T-helper 17 cell (primary cell): ENCODE measurements at places on chromosomes 1 and 21.

GRCh38 chr1:26102526-26102925, 9.1 kb upstream of the PDIK1L start:
- DNase-seq, result no peak

DNA sequence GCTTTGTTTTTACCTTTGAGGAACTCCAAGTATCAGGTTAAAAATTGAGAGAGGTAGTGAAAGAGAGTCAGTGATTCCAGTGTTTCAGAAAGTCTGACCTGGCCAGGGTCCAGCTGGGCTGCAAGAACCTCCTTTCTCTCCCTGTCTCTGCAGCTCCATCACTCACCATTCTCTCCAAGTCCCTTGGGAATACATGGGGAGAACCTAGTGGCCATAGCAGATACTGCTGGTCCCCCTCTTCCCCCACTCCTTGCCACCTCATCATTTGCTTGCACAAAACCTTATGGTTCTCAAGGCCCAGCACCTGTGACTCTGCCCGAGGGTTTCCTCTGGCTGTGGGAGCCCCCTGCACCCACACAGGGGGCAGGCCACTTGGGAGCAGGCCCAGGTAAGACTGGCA, 279.5 kb downstream of the KIF26B start:
- no peak for DNase-seq

DNA sequence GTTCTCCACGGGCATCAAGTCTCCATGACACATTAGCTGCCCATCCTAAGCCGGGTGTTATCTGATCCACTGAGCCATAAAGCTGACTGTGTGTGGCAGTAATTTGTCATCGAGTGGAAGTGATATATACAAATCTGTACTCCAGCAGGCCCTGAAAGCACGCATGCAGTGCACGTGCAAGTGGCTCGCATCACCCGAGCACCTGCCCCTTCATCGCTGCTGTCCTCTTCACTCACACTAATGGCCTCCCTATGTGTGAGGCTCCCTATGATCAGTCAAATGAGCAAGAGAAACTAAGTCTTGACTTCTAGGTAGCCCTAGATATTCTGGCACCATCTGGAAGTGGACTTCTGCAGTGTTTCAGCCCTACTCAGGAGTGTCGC, 248.6 kb downstream of the MATN1 start:
- DNase-seq, result no peak

DNA sequence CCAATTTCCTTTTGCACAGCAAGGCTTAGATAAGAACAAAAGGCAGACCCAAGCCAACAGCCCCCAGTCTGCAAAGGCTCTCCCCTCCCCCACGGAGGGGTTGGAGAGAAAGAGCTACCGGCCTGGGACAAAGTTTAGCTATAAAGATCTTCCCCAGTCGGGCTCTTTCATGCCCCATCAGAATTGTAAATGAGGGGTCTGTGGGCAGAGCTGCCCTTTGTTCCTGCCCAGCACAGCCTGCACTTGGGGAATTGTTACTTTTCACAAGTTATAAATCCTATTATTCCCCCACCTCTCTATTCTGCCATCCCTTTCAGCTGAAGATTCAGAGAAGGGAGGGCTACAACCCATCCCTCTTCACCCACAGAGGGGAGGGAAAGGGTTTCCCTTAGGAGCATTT, 3.5 kb downstream of the MYCL start:
- no peak for DNase-seq

DNA sequence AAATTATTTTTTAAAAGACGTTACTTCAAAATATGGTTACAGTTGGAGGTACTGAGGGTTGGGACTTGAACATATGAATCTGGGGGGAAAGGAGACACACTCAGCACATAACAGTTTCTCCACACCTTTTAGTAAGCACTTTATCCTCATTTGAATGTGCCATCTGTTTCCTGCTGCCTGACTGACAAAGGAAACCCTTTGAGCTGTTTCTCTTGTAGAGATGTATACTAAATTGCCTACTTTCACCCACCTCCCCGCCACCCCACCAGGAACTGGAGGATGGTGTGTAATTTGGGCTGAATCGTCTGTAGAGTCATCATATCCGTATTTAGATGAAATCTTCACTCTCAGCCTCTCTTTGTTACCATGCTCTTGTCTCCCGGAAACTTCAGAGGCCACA, 108.1 kb downstream of the KAZN start:
- DNase-seq, result no peak

GRCh38 chr1:30058970-30059369, 664.4 kb downstream of the MATN1 start:
- no peak for DNase-seq
